Effector memory CD4-positive, alpha-beta T cell (primary cell): ENCODE measurements at places on chromosomes 4 and X.

DNA sequence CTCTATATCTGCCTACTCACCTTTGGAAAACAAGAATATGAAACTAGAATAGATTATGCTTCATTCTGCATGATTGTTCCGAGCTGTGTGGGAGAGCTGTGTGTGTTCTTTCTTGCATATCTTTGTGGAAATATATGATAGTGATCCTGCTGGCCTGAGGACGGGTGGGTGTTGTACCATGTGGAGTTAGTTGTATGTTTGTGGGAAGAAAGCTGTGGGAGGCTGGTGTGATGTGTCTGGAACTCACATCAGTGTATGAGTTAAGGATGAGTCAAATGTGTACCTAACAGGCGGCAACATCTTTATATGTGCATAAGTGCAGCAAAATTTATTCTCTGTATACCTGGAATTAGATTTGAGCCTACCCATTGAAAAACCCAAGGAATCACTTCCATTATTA, 208.1 kb upstream of the ADGRL3 start:
- no peaks in the 10 kb centered on the region for H3K4me1 ChIP-seq
- no peak overlapping the region for H3K4me3 ChIP-seq
- no peak overlapping the region for H3K27ac ChIP-seq
- no peaks in the 10 kb centered on the region for H3K27me3 ChIP-seq

DNA sequence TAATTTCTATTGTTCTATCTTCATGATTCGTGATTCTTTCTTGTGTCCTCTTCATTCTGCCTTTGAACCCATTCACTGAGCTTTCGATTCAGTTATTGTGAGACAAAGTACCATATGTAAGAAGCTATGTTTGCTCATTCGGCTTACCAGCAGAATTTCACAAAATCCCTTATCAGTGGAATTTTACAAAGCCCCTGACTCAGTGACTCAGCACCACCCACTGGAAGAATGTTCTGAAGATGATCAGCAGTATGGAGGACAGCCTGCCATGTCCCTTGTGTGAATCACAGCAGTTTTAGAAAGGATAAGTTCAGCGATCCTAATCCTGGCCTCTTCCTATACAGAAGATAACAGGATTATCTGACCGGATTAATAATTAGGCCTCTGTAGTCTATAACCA, 5.8 kb upstream of the UXT start:
- no peaks in the 10 kb centered on the region for H3K4me1 ChIP-seq
- no peak overlapping the region for H3K27ac ChIP-seq
- no peaks in the 10 kb centered on the region for H3K36me3 ChIP-seq
- H3K27me3 ChIP-seq: no peaks in the 10 kb centered on the region
- no peak for DNase-seq

DNA sequence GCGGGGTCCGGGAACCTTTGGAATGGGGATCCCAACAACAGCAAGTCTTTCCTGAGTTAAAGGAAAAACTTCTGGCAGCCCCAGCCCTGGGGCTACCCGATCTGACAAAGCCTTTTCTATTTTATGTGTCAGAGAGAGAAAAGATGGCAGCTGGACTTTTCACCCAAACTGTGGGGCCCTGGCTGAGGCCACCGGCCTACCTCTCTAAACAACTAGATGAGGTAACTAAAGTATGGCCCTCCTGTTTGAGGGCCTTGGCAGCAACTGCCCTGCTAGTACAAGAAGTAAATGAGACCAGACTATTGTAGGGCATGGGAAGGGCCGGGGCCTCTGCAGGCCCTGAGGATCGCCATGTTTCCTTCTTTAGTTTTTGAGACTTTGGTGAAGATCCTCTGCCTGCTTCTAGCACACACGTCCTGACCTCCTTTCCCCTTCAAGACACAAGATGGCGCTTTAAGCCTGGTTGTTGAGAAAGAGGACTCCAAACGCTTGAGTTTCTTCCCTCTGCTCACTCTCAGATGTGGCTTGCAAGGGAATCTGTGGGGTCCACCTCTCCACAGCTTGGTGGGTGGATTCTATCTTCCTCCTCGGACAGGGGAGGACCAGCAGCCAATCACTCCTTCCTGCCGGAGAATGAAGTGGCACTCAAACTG, 18.5 kb upstream of the DRD5 start:
- no peak overlapping the region for H3K4me3 ChIP-seq
- H3K27me3 ChIP-seq: no peaks in the 10 kb centered on the region
- H3K36me3 ChIP-seq: no peaks in the 10 kb centered on the region
- no peak for DNase-seq
- H3K4me1 ChIP-seq: no peaks in the 10 kb centered on the region

- H3K27ac ChIP-seq: no peak overlapping the region
- no peaks in the 10 kb centered on the region for H3K36me3 ChIP-seq
- no peaks in the 10 kb centered on the region for H3K27me3 ChIP-seq
- no peak overlapping the region for H3K4me3 ChIP-seq
Measured at GRCh38 chrX:55839485-55839884, 121.9 kb downstream of the RRAGB start.

- no peaks in the 10 kb centered on the region for H3K36me3 ChIP-seq
- H3K4me3 ChIP-seq: no peak overlapping the region
- no peak for DNase-seq
- H3K27ac ChIP-seq: no peak overlapping the region
- no peaks in the 10 kb centered on the region for H3K4me1 ChIP-seq
Measured at GRCh38 chr4:45897946-45898585, 225.8 kb downstream of the GABRG1 start.

GRCh38 chr4:160846121-160846520, 1317.7 kb downstream of the FSTL5 start:
- H3K36me3 ChIP-seq: no peaks in the 10 kb centered on the region
- no peak overlapping the region for H3K4me3 ChIP-seq
- no peak overlapping the region for H3K27ac ChIP-seq
- H3K27me3 ChIP-seq: no peaks in the 10 kb centered on the region
- no peak for DNase-seq
- no peaks in the 10 kb centered on the region for H3K4me1 ChIP-seq

GRCh38 chr4:137693641-137694040, 161.3 kb upstream of the PCDH18 start:
- H3K4me1 ChIP-seq: no peaks in the 10 kb centered on the region
- no peak overlapping the region for H3K27ac ChIP-seq
- no peaks in the 10 kb centered on the region for H3K36me3 ChIP-seq
- H3K27me3 ChIP-seq: no peaks in the 10 kb centered on the region
- no peak overlapping the region for H3K4me3 ChIP-seq
- DNase-seq: no peak

DNA sequence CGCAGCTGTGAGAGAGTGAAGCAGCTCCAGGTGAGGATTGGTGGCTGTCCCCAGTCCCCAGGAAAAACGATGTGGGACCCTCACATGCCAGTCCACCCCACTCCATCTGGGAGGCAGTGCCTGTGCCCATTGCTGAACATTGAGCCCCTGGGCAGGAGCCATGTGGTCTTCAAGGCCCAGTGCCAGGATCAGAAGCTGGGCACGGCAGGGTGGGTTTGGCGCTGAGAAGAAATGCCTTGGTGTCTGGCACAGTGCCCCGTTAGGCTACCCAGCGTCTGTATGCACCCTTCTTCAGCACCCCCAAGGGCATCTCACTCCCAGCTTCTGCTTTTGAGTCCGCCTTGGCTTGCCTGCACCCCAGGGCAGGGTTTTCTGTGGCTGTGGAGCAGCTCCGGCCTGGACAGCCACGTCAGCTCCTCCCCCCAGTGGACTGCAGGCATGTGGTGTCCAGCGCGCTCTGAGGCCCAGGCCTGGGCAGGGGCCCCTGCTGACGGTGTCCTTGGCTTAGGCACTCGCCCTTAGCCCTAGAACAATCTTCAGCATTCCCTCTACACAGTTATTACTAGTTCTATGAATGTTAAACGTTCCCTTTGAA, 28.6 kb downstream of the RGS12 start:
- no peak for DNase-seq
- no peaks in the 10 kb centered on the region for H3K36me3 ChIP-seq
- no peaks in the 10 kb centered on the region for H3K27me3 ChIP-seq
- no peak overlapping the region for H3K27ac ChIP-seq

DNA sequence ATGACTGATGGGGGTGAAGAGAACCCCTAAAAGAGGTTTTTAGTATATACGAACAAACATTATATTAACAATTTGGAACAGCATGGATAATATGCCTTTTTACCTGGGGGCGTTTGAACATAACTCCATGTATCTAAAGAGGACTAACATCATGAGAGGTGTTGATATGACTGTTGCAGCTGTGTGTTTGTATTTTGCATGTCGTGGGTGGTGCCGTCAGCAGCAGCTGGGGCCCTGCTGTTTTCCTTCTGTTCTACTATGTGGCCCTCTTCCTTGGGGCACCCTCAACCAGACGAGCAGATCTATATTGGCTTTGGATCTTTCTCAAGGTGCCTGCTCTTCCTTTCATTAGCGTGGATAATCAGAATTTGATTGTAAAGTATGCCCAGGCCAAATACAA, 11.2 kb downstream of the GBA3 start:
- DNase-seq: no peak
- no peaks in the 10 kb centered on the region for H3K4me1 ChIP-seq
- H3K4me3 ChIP-seq: no peak overlapping the region

GRCh38 chrX:114650351-114650750, 66.5 kb downstream of the HTR2C start:
- no peaks in the 10 kb centered on the region for H3K4me1 ChIP-seq
- no peak overlapping the region for H3K4me3 ChIP-seq
- no peaks in the 10 kb centered on the region for H3K36me3 ChIP-seq
- no peaks in the 10 kb centered on the region for H3K27me3 ChIP-seq

DNA sequence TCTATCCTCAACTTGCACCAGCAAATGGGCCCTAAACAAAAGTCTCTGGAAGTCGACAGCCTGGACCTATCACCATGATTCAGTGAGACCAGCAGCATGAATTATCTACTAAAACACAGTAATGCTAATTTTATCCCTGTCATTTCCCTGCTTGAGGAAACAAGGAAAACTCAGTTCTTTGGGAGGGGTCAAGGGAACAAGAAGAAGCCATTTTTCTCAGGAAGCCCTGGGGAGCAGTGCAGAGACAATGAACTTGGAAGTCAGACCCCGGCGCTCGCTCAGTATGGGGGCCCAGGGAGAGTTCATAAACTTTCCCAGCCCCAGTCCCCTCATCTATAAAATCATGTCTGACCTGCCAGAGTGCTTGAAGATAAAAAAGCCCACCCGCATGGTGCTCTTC, 50.4 kb downstream of the DCTD start:
- H3K4me3 ChIP-seq: no peak overlapping the region
- H3K27me3 ChIP-seq: no peaks in the 10 kb centered on the region
- no peaks in the 10 kb centered on the region for H3K36me3 ChIP-seq
- no peaks in the 10 kb centered on the region for H3K4me1 ChIP-seq

DNA sequence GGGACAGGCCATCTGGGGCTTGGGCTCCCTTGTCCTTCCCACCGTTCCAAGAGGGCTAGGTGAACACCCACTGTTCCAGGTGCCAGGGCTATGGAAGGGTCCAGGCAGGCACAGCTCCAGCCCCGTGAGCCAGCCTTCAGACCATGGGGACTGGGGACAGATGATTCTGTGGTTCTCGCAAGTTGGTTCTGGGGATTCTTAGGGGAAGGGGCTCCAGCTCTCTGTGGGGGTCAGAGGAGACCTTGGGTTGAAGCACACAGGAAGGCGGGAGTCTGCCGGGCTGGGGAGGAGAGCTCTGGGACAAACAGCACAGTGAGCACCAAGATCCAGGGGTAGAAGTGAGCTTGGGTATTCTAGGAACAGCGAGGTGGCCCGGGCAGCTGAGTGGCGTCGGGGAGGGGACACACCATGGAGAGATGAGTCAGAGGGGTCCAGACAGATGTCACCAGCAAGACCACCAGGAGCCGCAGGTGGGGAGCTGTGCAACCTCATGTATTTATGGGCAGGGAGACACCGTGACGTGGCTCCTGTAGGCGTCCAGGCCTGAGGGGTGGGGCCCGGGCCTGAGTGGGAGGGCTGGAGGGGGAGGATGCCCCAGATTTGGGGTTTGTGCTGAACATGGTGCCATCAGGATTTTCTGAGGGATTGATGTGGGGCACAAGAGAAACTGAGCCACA, 48.8 kb upstream of the HMX1 start:
- H3K4me1 ChIP-seq: no peaks in the 10 kb centered on the region
- no peaks in the 10 kb centered on the region for H3K36me3 ChIP-seq
- no peak overlapping the region for H3K4me3 ChIP-seq
- no peak for DNase-seq
- H3K27ac ChIP-seq: no peak overlapping the region
- H3K27me3 ChIP-seq: no peaks in the 10 kb centered on the region
